ENCODE measurements at places on chromosomes 12 and 14.

DNA sequence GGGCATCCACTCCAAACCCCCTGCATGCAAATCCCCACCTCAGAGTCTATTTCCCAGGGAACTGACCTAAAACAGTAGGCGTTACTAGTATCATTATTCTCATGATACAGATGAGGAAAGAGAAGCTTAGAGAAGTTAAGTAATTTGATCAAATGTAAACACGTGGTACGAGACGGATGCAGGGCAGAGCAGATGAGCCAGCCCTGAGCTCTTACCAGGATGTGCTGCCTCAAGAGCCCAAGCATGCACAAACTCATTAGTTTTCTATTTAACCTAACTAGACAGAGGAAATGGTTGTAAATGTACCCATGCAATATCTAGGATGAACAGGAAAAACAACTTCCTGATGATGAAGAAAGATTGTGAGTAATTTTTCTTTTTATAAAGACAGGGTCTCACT, 173.3 kb upstream of the RASSF8 start:
- DNase-seq = no peak

DNA sequence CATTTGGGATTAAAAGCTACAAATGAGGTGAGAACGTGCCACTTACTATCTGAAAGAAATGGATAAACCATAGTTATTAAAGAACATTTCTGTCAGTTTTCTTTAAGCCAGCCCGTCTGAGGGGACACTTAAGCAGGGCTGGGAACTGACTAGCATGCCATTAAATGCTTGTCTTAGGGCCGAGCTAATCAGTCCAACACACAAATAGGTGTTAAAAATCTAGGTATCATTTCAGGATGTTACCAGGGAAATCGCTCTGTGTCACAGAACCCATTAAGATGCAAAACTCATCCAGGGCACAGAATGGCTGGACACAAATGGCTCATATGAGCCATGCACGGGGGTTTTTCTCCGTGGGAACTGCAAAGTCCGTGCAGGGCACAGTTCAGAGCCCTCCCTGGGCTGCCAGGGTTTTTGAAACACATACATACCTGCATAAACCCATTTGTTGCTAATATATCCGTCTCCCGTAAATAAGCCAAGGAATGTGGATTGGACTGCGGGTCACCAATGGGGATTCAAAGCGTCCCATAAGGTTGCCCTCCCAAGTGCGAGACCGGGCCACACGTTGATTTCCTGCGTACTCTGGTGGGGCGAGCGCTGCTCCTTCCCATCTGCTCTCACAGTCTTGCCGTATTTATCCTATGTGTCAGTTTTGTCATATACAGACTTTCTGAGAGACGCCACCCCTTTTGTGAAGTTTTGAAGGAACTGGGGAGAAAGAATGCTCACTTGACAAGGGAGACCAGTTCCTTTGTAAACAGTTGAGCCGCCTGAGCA, 5.4 kb upstream of the GSC start:
- no peak for DNase-seq

- no peak for DNase-seq
Measured at GRCh38 chr12:131573631-131574394, 137.1 kb upstream of the SFSWAP start.

GRCh38 chr12:57086493-57087009, 2.4 kb upstream of the NAB2 start:
- no peak for DNase-seq

DNA sequence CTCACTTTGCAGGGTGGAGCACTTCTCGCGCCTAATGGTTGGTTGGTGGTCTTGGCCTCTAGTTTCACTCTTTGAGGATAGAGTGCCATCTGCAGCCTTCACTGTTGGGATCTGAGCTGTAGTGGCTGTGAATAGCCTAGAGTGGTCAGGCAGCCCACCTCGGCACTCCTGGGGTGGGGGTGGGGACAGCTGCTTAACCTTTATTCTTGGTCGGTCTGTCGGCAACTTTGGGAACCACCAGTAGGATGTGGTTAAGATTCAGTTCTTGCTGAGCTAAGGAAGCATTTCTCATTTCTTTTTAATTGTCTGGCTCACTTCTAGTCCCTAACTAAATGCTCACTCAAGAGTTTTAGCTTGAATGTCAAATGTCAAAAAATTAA, 21.1 kb downstream of the TMBIM6 start:
- no peak for DNase-seq

GRCh38 chr14:95609398-95609990, 74.6 kb downstream of the GLRX5 start:
- DNase-seq = peak; percentile 50

DNA sequence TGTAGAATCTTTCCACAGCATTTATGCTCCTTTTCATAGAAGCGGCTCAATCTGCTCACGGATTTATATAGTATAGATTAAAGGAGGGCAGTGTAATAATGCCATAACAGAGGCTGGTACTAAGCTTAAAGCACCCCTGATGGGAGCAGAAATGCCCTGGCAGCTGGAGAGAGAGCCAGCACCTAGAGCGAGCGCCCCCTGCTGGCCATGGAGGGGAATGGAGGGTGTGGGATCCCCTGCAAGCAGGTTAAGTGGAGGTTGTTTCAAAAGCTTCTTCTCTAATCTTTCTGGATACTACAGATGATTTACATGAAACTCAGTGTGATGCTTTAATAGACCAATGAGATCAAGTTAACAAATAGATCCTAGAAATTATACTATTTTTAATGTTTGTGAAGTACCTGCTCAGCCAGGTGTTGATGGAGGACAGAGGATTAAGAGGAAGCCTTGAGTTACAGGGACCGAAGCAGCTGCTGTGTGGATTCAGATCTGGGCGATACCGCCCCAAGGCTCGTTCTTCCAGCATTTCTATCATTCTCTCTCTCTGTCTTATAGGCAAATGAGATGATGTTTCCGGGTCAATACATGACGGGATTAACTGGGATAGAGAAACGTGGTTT, 1519.3 kb upstream of the TMEM132C start:
- DNase-seq = peak; percentile 15

DNA sequence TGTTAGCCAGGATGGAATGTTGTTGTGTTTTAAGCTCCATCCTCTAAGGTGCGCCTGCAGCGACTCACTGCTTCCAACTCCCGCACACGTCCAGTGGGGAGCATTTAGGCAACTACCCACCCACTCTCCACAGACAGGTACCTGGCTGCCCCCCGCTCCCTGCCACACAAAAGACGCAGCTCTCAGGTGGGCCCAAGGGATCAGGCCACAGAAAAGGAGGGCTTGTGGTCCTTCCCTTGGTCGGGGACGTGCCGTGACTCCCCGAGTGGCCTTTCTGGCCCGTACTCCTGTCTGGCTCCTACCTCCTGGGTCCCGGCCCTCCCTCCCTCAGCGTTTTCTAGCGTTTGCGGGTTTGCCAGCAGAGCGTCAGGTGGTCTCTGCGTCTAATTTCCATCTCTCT, 16.2 kb downstream of the TEDC1 start:
- no peak for DNase-seq

- no peak for DNase-seq
Measured at GRCh38 chr12:11825278-11825677, 175.8 kb downstream of the ETV6 start.

- no peak for DNase-seq
Measured at GRCh38 chr14:101068313-101069227, 165.0 kb upstream of the RTL1 start.

GRCh38 chr12:29563636-29564035, 66.2 kb upstream of the OVCH1 start:
- no peak for DNase-seq

DNA sequence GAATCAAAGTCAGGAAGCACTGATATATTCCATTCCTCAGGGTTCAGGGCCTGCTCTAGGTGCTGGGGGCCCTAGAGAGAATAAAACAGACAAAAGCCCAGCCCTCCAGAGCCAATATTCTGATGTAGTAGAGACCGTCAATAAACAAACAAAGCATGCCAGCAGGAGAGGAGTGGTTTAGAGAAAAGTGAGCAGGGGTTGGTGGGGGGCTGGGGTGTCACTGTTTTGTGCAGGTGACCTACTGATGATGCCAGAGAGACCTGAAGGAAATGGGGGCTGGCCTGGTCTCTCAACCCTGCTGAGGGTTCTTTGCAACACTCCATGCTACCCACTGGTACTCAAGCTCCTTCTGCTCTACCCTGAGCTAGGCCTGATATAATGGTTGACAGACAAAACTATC, 26.5 kb downstream of the IL26 start:
- no peak for DNase-seq

- no peak for DNase-seq
Measured at GRCh38 chr14:69665631-69666030, 54.2 kb downstream of the SUSD6 start.

- DNase-seq = no peak
Measured at GRCh38 chr12:98109266-98109665, 406.1 kb upstream of the TMPO start.

GRCh38 chr12:105384916-105385535, 54.5 kb downstream of the C12orf75 start:
- DNase-seq = no peak

DNA sequence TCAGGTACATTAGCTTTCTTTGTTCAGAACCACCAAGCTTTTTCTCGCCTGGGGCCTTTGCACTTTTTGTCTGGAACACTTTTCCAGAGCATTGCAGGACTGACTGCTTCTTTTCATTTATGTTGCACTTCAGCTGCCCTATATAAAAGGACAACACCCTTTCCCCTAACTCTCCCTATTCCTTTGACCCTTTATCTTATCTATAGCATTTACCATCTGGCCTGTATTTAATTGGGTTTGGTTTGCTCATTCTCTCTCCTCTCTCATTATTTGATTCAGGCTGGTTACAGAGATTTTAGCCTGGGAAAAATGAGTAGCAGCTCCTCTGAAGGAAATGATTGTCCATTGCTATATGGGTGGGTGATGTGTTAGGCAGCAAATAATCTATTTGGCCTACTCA, 165.4 kb downstream of the KICS2 start:
- no peak for DNase-seq

- DNase-seq = no peak
Measured at GRCh38 chr12:94228488-94228907, 80.1 kb downstream of the PLXNC1 start.

GRCh38 chr12:50220363-50220995, 53.3 kb upstream of the CERS5 start:
- no peak for DNase-seq

- DNase-seq = no peak
Measured at GRCh38 chr14:106788534-106788933, 1262.2 kb downstream of the TMEM121 start.

- DNase-seq = no peak
Measured at GRCh38 chr12:83092606-83093005, 405.9 kb downstream of the TMTC2 start.

DNA sequence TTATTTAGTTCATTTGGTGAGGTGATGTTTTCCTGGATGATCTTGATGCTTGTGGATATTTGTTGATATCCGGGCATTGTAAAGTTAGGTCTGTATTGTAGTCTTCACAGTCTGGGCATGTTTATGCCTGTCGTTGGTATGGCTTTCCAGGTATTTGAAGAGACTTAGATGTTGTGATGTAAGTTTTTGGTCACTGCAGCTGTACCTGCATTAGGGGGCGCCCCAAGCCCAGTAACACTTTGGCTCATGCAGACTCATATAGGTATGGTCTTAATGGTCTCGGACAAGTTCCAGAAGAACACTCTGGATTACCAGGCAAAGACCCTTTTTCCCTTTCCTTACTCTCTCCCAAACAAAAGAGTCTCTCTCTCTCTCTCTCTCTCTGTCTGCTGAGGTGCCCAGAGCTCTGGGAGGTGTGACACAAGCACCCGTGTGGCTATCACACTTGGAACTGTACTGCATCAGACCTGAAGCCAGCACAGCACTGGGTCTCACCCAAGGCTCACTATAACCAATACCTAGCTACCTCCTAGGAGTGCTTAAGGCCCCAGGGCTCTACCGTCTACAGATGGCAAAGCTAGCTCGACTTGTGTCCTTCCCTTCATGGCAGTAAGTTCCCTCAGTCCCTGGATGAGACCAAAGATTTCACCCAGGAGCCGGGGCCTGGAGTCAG, 425.8 kb upstream of the ATXN7L3B start:
- no peak for DNase-seq

DNA sequence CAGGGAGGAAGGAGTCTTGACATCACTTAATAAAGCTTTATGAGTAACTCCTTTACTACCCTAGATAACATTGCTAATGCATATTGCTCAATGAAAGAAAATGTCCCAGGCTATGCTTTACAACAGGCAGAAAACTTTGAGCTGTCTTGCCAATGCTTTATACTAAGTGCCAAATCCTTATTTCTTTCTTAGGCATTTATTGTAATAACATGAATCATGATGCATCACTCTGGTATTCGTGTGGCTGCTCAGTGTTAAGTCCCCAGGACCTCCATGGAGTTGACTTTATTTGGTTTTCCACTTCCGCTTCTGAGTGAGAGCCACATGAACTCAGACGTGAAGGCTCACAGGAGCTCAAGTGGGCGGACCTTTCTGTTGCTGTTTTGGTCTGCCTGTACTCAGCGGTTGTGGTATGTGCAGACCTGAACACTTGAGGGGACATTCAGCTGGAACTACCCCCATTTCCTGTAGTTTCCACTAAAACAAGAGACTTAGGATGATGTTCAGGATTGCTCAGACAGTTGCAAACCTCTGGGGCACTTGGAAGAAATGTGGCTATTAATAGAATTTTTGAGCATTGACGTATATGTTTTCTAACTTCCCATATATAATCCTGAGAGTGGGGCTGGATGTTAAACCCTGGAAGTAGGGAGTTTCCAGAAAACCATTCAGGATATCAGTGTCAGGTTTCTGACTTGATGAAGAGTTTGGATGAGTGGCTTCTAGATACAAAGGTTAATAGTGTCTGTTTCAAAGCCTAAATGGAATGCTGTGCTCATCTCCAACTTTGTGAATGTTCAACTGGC, 258.6 kb downstream of the MSRB3 start:
- no peak for DNase-seq

DNA sequence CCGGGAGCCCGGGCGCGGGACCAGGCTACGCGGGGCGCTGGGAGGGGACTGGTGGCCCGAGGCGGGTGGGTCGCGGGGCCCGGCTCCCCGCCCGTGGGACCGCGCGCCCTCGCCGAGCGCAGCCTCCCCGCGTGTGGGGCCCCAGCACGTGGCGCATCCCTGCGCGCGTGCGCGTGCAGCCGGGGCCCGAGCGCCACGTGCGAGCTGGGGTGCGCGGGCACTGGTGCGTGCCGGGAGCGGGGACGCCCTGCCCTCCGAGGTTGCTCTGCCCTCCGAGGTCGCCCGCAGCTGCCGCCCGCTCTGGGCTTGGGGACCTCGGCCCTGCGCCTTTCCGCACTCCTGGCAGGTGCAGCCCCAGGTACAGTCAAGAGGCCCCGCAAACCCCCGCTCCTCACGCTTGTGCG, 365 bp upstream of the CCDC88C start:
- DNase-seq = no peak

GRCh38 chr14:77375973-77376770, 722 bp downstream of the TMED8 start:
- peak; percentile 20 for DNase-seq
